ENCODE measurements at places on chromosomes 5 and 9.
A peak's percentile ranks its signal among the peaks of the same experiment; 100 is the strongest.

GRCh38 chr5:8577792-8578191 is 708.8 kb downstream of the MTRR start:
- DNase-seq: no peak

GRCh38 chr5:884345-885126 is 8.1 kb downstream of the BRD9 start:
- no peak for DNase-seq

DNA sequence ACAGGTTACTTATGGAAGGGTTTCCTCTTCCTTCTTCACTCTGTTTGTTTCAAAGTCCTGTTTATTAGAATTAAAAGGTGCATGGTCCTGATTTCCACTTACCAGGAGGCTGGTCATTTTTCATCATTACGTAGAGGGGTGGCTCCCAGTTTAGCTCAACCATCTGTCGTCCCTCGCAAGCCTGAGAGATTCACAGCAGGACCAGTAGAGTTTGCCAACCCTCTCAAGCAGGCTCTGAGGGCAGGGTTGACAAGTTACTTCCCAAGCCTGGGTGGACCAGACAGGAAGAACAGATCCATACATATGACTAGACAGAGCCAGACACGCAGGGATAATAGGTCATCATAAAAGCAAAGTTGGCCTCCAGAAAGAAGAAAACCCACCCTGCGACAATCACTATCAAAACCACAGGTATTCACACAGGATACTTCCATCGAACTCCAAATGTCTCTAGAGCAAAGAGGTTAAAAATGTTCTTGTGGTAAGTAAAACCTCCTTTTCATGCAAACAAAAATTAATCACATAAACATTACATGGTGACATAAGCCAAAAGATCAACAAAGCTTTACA is 151.9 kb downstream of the ELAVL2 start:
- no peak for DNase-seq

GRCh38 chr5:22539762-22540161 is 313.4 kb downstream of the CDH12 start:
- DNase-seq: no peak

GRCh38 chr5:148748702-148749392 is 77.6 kb upstream of the ADRB2 start:
- DNase-seq: no peak

DNA sequence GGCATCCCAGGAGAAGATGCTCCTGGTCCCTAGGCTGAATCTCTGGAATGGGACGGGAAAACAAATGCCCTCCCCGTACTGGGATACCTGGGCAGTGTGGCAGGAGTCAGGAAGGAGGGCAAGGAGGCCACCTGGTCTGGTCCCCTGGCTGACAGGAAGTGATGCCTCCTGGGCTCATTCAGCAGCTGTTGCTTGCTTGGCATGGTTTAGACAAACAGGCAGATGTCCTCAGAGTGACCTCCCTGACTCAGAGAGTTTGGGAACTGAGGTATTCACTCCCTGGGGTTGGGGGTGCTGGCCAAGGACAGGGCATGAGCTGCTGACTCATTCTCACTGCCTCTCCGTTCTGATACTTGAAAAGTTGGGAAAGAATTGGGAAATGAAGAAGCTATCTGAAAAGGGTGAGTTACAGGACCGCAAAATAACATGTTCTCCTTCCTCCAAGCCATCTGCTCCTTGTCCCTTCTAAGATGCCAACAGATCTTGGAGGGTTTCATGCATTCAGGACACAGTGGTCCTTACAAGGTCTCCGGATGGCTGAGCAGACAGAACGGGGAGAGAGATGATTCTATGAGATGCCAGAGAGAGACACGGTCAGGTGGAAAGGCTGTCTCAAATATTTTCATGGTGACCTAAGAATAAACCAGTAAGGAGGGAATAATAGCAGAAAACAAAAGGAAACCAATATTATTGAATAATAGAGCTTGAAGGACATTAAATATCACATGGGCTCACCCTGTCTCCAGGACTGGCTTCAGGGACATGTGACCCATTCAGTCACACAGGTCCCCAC is 534.5 kb downstream of the BNC2 start:
- peak; percentile 99 for DNase-seq

- DNase-seq: peak; percentile 53
These were observed 25.4 kb downstream of the TYRP1 start for GRCh38 chr9:12718482-12719026.

Data from AG04449 (cell line).